ENCODE measurements at places on chromosomes 12 and 14. TPM values are rescaled to one million over a fixed set of nuclear protein-coding genes. Genes with fewer than 3 reads are reported as not detected.

GRCh38 chr12:94795520-94795919, 145.2 kb upstream of the TMCC3 start:
- peaks cover 9% of the 10 kb centered on the region for H3K27me3 ChIP-seq
- no peaks in the 10 kb centered on the region for H3K4me1 ChIP-seq
- no peaks in the 10 kb centered on the region for H3K36me3 ChIP-seq
- H3K27ac ChIP-seq, result no peak overlapping the region
- H3K4me3 ChIP-seq, result no peak overlapping the region
- DNase-seq, result peak; percentile 36

The SLC39A5 gene
- not detected for total RNA-seq

GRCh38 chr14:105046891-105047282, 18.3 kb downstream of the GPR132 start:
- no peak overlapping the region for H3K27ac ChIP-seq
- DNase-seq, result no peak
- no peak overlapping the region for H3K4me3 ChIP-seq
- peaks cover 3% of the 10 kb centered on the region for H3K27me3 ChIP-seq
- H3K4me1 ChIP-seq, result peaks cover 5% of the 10 kb centered on the region
- H3K36me3 ChIP-seq, result no peaks in the 10 kb centered on the region

- DNase-seq, result peak; percentile 63
- no peak within 1 kb of the TSS for H3K27ac ChIP-seq
- no peak within 1 kb of the TSS for H3K4me3 ChIP-seq
- H3K4me1 ChIP-seq, result peaks cover 38% of the 10 kb centered on the region
These were observed at the start of gene TNFRSF1A for GRCh38 chr12:6341417-6342139. Gene TNFRSF1A, minus strand, starts transcription at chr12:6342076. Its CDS starts 262 bp downstream, at chr12:6341814.

- no peaks in the 10 kb centered on the region for H3K4me1 ChIP-seq
- no peak overlapping the region for H3K4me3 ChIP-seq
- H3K27me3 ChIP-seq, result peaks cover 3% of the 10 kb centered on the region
- DNase-seq, result no peak
- peaks cover 5% of the 10 kb centered on the region for H3K36me3 ChIP-seq
These were observed 661.7 kb downstream of the VRK1 start for GRCh38 chr14:97458661-97459579.

DNA sequence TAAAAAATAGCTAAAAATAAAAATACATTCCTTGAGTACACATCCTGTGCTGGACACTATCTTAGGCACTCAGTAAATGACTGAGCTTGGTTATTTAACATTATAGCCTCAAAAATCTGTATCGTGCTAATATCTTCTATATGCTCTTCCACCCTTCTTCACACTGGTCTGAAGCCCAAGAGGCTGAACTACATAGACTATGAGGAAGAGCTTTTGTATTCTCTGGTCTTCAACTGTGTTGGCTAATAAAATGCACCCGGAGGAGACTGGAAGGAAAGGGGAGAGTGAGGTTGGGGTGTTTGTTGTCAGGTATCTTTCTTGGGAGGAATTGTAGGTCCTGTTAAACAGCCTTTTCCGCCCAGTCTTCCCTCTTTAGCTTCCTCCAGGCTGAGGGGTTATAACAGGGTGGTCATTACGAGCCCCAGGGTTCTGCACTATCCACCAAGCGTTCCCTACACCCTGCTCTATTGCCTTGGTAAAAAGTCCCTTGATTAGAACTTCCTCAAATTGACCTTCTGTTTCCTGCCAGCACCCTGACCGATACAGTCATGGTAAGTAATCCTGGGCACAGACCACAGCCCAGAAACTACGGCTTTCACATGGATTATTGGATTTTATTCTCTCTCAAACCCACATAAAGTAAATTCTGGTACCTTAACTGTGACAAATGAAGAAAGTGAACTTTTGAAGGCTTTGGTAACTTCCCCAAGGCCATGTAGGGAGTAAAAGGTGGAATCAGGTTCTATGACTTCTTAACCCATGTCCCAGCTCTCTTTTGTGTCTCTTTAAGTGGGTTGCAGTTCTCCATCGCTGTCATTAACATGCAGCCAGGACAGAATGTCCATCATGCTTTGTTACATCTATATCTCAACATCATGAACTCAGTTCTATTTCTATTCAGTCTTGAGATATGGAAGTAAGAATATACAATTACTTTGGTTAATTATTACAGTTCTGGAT, 71.3 kb downstream of the PTHLH start:
- no peaks in the 10 kb centered on the region for H3K27me3 ChIP-seq
- no peak overlapping the region for H3K27ac ChIP-seq
- DNase-seq, result no peak
- H3K4me3 ChIP-seq, result no peak overlapping the region

DNA sequence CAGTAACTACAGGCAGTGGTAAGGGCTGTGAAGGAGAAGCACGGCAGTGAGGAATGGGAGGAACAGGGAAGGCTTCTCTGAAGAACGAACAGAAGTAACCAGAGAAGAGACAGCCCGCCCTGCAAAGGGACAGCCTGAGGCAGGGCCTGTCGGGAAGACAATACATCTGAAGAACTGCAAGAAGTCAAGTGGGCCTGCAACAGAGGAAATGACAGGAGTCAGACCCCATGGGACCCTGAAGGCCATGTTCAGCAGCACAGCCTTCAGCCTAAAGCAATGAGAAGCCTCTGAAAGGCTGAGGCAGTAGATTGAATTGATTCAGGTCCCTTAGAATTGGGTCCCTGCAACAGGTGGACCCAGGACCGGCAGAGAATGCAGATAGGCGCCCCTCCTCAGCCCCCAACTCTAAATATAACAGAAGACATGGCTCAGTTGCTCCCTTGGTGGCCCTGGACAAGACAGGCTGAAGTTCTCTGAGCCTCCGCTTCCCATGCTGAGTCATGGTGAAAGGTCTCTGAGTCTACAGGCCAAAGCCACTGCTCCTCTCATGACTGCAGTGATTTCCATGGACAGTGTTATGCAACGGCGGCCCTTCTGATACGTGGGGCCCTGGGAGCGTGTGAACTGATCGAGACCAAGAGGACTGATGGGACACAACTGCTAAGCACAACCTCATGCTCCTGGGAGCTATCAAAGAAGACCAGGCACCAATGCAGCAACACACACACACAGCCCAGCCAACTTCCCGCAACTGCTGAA, 10.8 kb upstream of the ACTR6 start:
- H3K4me3 ChIP-seq, result no peak overlapping the region
- H3K36me3 ChIP-seq, result peaks cover 7% of the 10 kb centered on the region
- no peak for DNase-seq
- H3K4me1 ChIP-seq, result peaks cover 8% of the 10 kb centered on the region
- no peak overlapping the region for H3K27ac ChIP-seq

DNA sequence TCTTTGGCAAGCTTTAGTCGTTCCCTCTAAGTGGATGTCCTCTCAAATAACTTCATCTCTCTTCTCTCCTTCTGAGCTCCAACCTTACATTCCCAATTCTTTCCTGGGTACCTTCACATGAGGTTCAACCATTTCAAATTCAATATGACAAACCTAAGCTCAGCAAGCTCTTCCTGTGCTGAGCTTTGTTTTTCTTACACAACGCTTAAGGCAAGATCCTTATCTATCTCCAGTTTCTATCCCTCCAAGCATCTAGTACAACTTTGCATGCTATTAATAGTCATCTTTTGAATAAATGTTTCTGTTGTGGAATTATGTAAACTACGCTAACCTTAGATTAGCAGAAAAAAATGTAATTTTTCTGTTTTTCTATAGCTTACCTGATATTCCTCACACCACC, 63.7 kb upstream of the IFNG-AS1 start:
- DNase-seq, result peak; percentile 59
- H3K27me3 ChIP-seq, result no peaks in the 10 kb centered on the region
- peak overlapping the region; percentile 7 for H3K4me3 ChIP-seq
- peak overlapping the region; percentile 2 for H3K27ac ChIP-seq
- H3K4me1 ChIP-seq, result peaks cover 61% of the 10 kb centered on the region
- no peaks in the 10 kb centered on the region for H3K36me3 ChIP-seq

The CHGA gene
- not detected for total RNA-seq

- H3K36me3 ChIP-seq, result no peaks in the 10 kb centered on the region
- H3K27me3 ChIP-seq, result no peaks in the 10 kb centered on the region
- no peak for DNase-seq
- H3K4me3 ChIP-seq, result no peak overlapping the region
These were observed 139.6 kb downstream of the PRKD1 start for GRCh38 chr14:29788093-29788492.

The ANKRD33 gene
- not detected for total RNA-seq

GRCh38 chr12:1188016-1188415, 197.0 kb downstream of the ERC1 start:
- peaks cover 52% of the 10 kb centered on the region for H3K4me1 ChIP-seq
- DNase-seq, result no peak
- H3K4me3 ChIP-seq, result no peak overlapping the region
- no peaks in the 10 kb centered on the region for H3K27me3 ChIP-seq
- peaks cover 46% of the 10 kb centered on the region for H3K36me3 ChIP-seq

The GALNT4 gene
- total RNA-seq, result 7.1 TPM

DNA sequence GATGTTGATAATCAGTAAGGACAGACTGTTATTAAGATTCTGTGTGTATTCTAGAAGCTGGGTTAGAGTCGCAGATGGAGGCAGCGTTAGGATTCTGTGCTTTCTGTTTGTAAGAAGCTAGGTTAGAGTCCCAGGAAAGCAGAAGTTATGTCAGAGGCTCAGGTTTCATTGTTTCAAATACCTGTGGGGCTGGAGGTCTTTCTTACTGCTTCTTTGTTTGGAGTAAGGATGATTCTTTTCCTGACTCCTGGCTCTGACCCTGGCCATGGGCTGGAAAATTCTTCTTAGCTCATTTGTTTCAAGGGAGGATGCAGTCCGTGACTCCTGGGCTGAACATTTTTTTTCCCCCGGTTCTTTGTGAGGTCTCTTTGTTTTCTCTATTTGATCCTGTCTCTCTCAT, 5.2 kb downstream of the MUCL1 start:
- no peak for DNase-seq
- no peak overlapping the region for H3K4me3 ChIP-seq
- H3K27me3 ChIP-seq, result peaks cover 10% of the 10 kb centered on the region
- no peaks in the 10 kb centered on the region for H3K36me3 ChIP-seq
- H3K27ac ChIP-seq, result no peak overlapping the region
- H3K4me1 ChIP-seq, result no peaks in the 10 kb centered on the region

DNA sequence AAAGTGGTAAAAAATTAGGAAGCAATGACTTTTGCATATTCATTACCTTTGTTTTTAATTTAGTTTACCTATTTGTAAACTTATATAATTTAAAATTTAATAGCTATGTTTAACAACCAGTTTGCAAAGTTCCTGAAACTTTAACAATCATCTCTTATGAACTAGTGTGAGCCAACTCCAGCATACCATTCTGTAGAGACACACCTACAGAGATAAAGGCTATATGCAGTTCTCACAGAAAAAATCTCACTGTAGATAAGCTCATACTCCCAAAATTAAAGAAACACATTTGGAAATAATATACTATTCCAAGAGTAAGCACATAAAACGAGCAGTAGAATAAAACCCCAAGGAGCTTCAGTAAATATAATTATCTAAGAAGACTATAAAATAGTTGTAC, 77.5 kb downstream of the CDK17 start:
- DNase-seq, result no peak
- no peak overlapping the region for H3K4me3 ChIP-seq
- no peaks in the 10 kb centered on the region for H3K4me1 ChIP-seq
- H3K27me3 ChIP-seq, result no peaks in the 10 kb centered on the region
- H3K27ac ChIP-seq, result no peak overlapping the region
- peaks cover 27% of the 10 kb centered on the region for H3K36me3 ChIP-seq
